Progenitor cell of endocrine pancreas (in vitro differentiated cells): ENCODE measurements at places on chromosomes 5 and 9. TPM values are rescaled to one million over a fixed set of nuclear protein-coding genes. Genes with fewer than 3 reads are reported as not detected.

SPAAR gene
- total RNA-seq: not detected in 2 replicates

TAS2R1 gene
- total RNA-seq: 0.22 TPM in 1 of 2 replicates, not detected in the other

DNA sequence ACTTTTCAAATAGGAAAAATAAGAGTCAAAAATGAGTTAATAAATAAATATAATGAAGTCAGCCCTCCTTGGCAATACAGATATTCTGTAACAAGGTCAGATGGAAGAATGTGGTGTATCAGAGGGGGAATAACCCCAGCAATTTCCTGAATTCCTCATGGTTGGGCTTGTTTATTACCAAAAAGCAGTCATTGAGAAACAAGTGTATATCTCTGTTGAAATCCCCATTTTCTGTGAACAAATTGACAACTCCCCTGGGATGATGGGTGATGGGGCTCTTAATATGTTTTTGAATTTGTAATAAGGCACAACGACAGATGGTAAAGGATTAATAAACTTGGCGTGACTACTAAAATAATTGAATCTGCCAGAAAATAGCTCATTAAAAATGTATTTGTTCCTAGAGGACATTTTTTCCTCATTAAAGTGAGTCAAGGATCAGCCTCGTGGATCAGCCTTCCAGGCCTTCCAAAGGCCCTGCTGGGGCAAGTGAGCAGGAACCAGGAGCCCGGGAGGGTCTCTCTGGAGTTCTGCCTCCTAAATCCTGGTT lies 34.2 kb downstream of the THBS4 start:
- peaks cover 9% of the 10 kb centered on the region for H3K27me3 ChIP-seq
- no peak for DNase-seq
- peaks cover 2% of the 10 kb centered on the region for H3K36me3 ChIP-seq
- peaks cover 2% of the 10 kb centered on the region for H3K4me1 ChIP-seq

DNA sequence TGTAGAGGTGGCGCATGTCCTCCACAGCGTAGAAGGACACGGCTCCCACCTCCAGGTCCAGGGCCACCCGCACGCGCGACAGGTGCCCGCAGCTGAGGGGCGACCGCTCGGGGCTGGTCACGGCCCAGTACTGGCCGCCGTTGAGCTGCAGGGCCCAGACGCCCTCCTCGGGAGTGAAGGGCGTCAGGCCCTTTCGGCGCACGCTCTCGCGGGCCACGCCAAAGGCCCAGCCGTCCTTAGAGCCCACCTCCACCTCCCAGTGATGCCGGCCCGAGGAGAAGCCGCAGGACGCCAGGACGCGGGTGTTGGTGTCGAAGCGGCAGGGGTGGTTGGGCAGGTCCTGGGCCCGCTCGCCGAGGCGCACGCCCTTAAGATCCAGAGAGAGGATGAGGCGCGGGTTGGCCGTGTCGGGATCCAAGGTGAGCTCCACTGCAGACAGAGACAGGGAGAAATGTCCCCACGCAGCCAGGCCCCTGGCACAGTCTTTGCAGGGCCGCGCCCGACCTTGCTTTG lies 9.7 kb downstream of the TRIM7 start:
- peaks cover 5% of the 10 kb centered on the region for H3K4me1 ChIP-seq
- H3K27ac ChIP-seq: no peak overlapping the region
- H3K36me3 ChIP-seq: peaks cover 1% of the 10 kb centered on the region
- peaks cover 36% of the 10 kb centered on the region for H3K27me3 ChIP-seq

DNA sequence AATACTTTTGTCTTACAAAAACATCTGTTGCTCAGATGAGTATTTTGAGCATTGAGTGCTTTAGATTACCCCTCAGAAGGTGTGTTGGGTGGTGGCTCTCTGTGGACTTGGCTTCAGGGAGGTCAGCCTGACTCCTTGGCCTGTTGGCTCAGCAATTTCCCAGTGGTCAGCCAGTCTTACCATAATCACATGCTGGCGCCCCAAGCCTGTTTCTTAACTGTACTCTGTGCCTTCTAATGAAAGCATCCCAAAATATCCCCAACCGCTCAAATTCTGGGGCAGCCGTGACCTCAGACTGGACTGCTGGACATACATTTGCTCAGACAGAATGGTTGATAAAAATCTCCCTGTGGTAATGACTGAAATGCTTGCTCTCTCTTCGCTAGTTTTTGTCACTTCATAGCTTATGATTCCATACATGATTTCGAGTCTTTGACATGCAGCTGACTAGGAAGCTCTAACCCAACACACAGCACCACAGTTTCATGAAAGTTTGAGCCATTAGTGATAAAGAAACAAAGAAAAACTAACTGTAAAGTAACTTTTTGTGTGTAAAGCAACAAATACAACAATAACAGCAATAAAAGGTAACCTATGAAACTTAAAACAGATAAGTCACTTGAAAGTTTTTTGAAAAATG lies 562.2 kb upstream of the MEF2C start:
- H3K27ac ChIP-seq: no peak overlapping the region
- H3K27me3 ChIP-seq: no peaks in the 10 kb centered on the region
- no peak for DNase-seq
- H3K36me3 ChIP-seq: no peaks in the 10 kb centered on the region
- H3K4me3 ChIP-seq: no peak overlapping the region
- peaks cover 26% of the 10 kb centered on the region for H3K4me1 ChIP-seq

- no peaks in the 10 kb centered on the region for H3K4me1 ChIP-seq
- no peaks in the 10 kb centered on the region for H3K36me3 ChIP-seq
- no peak for DNase-seq
- H3K27me3 ChIP-seq: no peaks in the 10 kb centered on the region
Observed at GRCh38 chr5:62762503-62762902, 183.9 kb downstream of the LRRC70 start.

GRCh38 chr9:116165912-116166311 lies 12.3 kb downstream of the PAPPA start:
- DNase-seq: no peak
- peaks cover 9% of the 10 kb centered on the region for H3K27me3 ChIP-seq
- no peak overlapping the region for H3K27ac ChIP-seq
- H3K4me3 ChIP-seq: no peak overlapping the region
- H3K4me1 ChIP-seq: no peaks in the 10 kb centered on the region

- no peaks in the 10 kb centered on the region for H3K27me3 ChIP-seq
- no peak overlapping the region for H3K4me3 ChIP-seq
- H3K4me1 ChIP-seq: no peaks in the 10 kb centered on the region
- no peak for DNase-seq
- no peak overlapping the region for H3K27ac ChIP-seq
Observed at GRCh38 chr5:33381243-33381642, 59.5 kb upstream of the TARS1 start.

- H3K4me1 ChIP-seq: peaks cover 16% of the 10 kb centered on the region
- H3K4me3 ChIP-seq: peak overlapping the region; percentile 94
- peaks cover 25% of the 10 kb centered on the region for H3K27me3 ChIP-seq
- H3K36me3 ChIP-seq: no peaks in the 10 kb centered on the region
- H3K27ac ChIP-seq: peak overlapping the region; percentile 99
Observed at GRCh38 chr5:143405849-143406098, 2.3 kb upstream of the NR3C1 start.

DNA sequence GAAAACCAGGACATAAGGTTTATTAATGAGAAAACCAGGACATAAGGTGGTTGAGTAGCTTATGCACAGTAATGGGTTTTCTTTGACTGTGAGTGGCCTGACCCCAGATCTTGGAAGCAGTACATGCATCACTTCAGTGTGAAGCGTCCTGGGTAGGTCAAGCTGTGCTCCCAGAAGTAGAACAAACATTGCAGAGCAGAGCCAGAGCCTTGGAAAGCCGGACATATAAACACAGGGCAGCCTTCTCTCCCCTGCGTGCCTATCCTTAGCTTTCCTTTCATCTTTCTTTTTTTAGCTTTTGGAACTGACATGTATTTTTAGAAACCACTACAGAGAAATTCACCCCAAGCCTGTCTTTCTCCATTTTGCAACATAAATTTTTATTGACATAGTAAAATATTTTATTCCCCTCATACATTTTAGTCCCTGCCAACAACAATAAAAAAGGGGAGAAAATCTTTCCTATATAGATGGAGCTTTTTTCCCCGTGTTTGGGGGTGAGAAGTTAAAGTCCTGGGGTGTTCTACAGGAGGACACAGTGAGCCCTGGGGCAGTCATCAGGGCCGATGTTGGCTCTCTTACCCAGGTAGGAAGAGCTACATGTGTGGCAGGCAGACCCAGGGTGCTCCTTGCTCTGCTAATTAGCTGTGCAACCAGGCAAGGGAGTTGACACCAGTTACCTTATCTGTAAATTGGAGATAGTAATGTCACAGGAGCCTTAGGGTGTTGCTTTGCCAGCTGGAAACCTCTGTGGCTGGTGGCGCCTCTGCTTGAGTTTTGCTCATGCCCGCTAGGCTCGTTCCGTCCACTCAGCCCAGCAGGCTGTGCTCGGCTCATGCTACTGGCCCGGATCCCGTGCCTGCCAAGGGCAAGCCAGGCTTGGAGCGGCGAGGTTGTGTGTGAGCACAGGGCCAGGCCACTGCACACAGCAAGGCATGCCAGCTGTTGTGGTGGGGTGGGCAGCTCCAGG lies 389.6 kb downstream of the KDM4C start:
- no peaks in the 10 kb centered on the region for H3K36me3 ChIP-seq
- H3K27me3 ChIP-seq: no peaks in the 10 kb centered on the region
- no peak for DNase-seq
- H3K4me3 ChIP-seq: no peak overlapping the region
- peaks cover 2% of the 10 kb centered on the region for H3K4me1 ChIP-seq
- H3K27ac ChIP-seq: no peak overlapping the region

- no peak for DNase-seq
- H3K27me3 ChIP-seq: peaks cover 33% of the 10 kb centered on the region
- no peak overlapping the region for H3K27ac ChIP-seq
- no peaks in the 10 kb centered on the region for H3K36me3 ChIP-seq
Observed at GRCh38 chr9:132989414-132989996, 11.0 kb downstream of the GFI1B start.

DNA sequence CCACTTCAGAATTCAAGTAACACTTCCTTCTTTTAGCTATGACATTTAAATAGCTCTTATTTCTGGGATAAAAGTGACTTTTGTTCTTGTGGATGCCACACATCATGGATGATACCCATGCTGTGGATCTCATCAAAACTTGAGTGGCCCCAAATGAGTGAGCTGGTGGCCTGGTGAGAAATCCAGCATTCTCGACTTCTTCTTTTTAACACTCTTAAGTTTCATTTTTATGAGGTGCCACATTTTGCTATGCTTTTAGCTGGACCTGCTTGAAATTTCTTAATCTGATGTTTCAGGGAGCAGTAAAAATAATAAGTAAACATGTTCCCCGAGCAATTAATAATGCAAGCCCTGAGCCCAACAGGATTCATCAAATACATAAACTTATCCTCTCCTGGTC lies 384.8 kb upstream of the MEF2C start:
- no peaks in the 10 kb centered on the region for H3K36me3 ChIP-seq
- no peaks in the 10 kb centered on the region for H3K27me3 ChIP-seq
- H3K27ac ChIP-seq: no peak overlapping the region
- H3K4me3 ChIP-seq: no peak overlapping the region
- no peaks in the 10 kb centered on the region for H3K4me1 ChIP-seq
- no peak for DNase-seq
